ENCODE measurements at places on chromosomes 3 and 15. TPM values are rescaled to one million over a fixed set of nuclear protein-coding genes. Genes with fewer than 3 reads are reported as not detected.

GRCh38 chr3:192212979-192213378, 514.4 kb downstream of the FGF12 start:
- H3K4me1 ChIP-seq: no peaks in the 10 kb centered on the region
- no peak overlapping the region for H3K4me3 ChIP-seq
- H3K36me3 ChIP-seq: no peaks in the 10 kb centered on the region
- DNase-seq: no peak
- H3K27ac ChIP-seq: no peak overlapping the region

- no peak for DNase-seq
- H3K27ac ChIP-seq: no peak overlapping the region
- peaks cover 8% of the 10 kb centered on the region for H3K36me3 ChIP-seq
- H3K4me1 ChIP-seq: no peaks in the 10 kb centered on the region
Observed at GRCh38 chr3:149020196-149020838, 29.0 kb downstream of the GYG1 start.

AADACL2 gene
- polyA plus RNA-seq: 3.4 TPM

DNA sequence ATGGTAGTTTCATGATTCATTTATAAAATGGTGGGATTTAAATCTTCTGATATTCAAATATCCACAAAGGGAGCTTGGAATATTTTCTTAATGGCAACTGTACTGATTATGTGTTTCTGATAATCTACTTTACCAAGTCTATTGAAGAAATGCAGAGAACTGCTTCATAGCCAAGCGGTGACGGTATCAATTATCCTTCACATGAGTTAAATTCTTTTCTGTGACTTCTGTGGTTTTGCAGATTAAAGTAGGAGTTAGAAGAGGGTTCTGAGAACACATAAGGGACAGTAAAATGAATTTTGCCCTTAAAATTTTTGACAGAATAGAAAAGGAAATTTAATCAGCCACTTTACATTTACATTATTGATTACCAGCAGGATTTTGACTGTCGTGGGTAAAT, 563.2 kb downstream of the GBE1 start:
- H3K36me3 ChIP-seq: no peaks in the 10 kb centered on the region
- H3K27ac ChIP-seq: no peak overlapping the region
- no peak overlapping the region for H3K4me3 ChIP-seq
- no peak for DNase-seq
- no peaks in the 10 kb centered on the region for H3K4me1 ChIP-seq

TNIK gene
- 6.5 TPM for polyA plus RNA-seq

DNA sequence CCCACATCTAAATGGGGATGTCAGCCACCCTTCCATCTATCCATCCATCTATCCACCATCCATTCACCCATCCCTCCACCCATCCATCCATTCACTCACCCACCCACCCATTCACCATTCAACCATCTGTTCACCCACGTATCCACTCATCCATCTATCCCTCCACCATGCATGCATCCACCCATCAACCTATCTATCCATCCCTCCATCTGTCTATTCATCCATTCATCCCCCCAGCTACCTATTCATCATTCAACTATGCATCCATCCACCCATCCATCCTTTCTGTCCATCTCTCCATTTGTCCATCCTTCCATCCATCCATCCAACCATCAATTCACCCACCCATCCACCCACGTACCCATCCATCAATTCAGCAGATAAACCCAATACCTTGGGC, 14.6 kb downstream of the ITIH3 start:
- H3K36me3 ChIP-seq: no peaks in the 10 kb centered on the region
- H3K4me3 ChIP-seq: no peak overlapping the region
- peaks cover 84% of the 10 kb centered on the region for H3K4me1 ChIP-seq
- H3K27ac ChIP-seq: peak overlapping the region; percentile 76
- no peaks in the 10 kb centered on the region for H3K27me3 ChIP-seq

BOC gene
- polyA plus RNA-seq: 5.7 TPM

DNA sequence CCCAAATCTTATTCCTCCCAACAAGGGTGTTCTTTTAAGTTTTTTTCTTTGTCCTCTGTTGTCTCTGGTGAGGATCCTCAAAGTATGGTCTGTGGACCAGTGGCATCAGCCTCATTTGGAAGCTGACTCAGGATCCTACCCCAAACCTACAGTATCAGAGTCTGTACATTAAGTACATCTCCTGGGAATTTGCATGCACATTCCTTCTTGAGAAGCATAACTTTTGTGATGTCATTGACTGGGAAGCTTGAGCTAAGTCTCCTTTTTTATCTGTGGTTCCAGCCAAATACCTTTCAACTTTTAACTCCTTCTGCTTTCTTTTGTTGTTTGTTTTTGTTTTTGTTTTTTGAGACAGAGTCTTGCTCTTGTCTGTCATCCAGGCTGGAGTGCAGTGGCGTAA, 40.5 kb downstream of the ARMC8 start:
- no peaks in the 10 kb centered on the region for H3K4me1 ChIP-seq
- peaks cover 40% of the 10 kb centered on the region for H3K36me3 ChIP-seq
- H3K27ac ChIP-seq: no peak overlapping the region

CLSTN2 gene
- polyA plus RNA-seq: 0.25 TPM

DNA sequence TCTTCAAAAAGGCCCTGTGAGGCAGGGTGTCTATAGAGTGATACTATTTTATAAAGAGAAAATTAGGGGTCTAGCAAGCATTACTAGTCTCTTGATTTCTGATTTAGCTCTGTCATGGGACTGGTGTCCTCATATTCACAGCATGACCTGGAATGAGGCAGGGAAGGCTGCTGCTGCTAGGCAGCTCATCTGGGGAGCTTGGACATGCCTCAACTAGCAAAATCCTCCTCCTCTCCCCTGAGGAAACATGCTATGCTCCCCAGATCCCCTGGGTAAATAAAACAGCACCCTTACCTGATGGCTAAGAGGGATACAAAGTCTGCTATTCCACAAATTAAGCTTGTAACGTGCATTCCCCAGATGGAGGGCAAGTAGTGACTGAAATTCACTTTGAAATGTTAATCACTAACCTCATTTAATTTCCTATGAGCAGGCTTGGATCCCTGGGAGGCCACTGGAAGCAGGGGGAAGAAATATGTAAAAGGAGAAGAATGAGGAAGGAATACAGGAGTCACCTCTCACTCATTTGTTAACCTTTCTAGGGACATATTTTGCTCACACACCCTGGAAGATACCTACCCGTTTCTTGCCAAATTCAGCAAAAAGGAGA, 709.4 kb downstream of the SQOR start:
- no peaks in the 10 kb centered on the region for H3K27me3 ChIP-seq
- no peak overlapping the region for H3K4me3 ChIP-seq

- no peak overlapping the region for H3K4me3 ChIP-seq
- H3K4me1 ChIP-seq: no peaks in the 10 kb centered on the region
- DNase-seq: no peak
- H3K36me3 ChIP-seq: peaks cover 14% of the 10 kb centered on the region
Observed at GRCh38 chr3:98796334-98796733, 33.2 kb downstream of the ST3GAL6 start.

GRCh38 chr3:102269406-102269805, 165.4 kb upstream of the ZPLD1 start:
- H3K36me3 ChIP-seq: no peaks in the 10 kb centered on the region
- no peak for DNase-seq
- H3K4me1 ChIP-seq: no peaks in the 10 kb centered on the region
- no peak overlapping the region for H3K27ac ChIP-seq
- H3K27me3 ChIP-seq: no peaks in the 10 kb centered on the region

- DNase-seq: no peak
- no peaks in the 10 kb centered on the region for H3K4me1 ChIP-seq
- H3K27me3 ChIP-seq: no peaks in the 10 kb centered on the region
Observed at GRCh38 chr3:170692720-170693119, 106.8 kb upstream of the SLC7A14 start.

DNA sequence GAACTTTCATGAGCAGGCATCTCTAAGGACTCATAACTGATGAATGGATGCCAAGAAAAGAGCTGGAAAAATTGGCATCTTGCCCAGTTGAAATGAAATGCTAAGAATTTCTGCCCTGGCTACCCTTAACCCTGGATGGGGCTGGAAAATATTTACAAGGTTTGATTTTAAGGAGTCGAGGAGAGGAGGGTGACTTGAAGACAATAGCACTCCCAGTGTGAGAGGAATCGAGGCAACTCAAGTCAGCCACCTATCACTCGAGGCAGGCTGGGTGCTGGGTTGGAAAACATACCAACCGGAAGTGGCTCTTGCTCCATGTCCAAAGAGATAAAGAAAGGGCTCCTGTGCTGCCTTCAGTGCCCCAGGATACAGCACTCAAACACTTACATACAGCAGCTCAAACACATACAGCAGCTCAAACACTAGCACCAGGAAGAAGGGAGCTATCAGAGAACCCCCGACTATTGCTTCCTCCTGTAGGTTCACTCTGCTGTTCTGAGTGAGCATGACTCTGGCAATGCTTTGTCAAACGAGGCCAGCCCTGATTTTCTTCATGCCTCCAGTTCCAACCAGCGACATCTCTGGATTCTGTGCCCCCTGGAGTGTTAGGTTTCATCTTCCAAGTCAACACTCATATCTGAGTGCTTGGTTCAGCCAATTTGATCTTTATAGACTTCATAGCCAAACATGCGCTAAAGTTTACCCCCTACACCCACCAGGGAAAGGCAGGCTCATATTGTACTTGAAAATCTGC, 4.9 kb downstream of the PRICKLE2 start:
- no peak overlapping the region for H3K27ac ChIP-seq
- H3K4me3 ChIP-seq: no peak overlapping the region
- no peaks in the 10 kb centered on the region for H3K36me3 ChIP-seq

TM6SF1 gene
- polyA plus RNA-seq: 11.7 TPM

DNA sequence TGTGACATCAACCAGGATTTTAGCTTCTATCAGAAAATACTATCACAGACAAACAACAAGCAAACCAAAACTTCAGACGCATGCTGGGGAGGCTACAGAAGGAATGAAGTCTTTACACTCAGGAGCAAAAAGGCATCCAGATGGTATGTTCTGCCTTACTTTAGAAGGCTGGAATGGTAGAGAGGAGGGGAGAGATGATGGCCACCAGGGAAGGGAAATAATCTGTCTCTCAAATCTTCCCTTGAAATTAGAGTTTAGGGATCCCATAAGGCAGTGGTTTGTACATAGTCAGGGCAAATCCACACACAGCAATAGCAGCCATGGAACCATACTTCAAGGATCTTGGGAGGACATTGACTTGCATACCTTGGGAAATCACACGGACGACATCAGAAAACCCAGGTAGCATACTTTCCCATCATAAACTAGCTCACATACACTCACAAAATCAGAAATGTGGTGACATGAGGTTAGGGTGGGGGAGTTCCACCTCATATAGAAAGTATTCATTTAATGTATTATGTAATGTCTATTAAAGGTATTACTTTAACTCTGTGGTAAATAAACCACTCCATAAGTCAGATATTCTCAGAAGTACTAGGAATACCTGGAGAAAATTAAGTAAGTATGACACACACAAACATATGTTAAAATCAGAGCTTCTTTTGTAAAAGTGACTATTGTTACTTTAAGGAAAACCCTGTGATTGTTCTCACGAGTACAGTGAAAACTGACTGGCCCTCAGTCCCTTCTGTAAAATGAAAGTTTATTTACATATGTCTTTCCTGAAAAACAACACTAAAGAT, 9.4 kb downstream of the BTLA start:
- H3K36me3 ChIP-seq: no peaks in the 10 kb centered on the region
- no peak for DNase-seq
- no peak overlapping the region for H3K27ac ChIP-seq
- H3K27me3 ChIP-seq: no peaks in the 10 kb centered on the region

IGF2BP2 gene
- 2.0 TPM for polyA plus RNA-seq

GRCh38 chr3:9746330-9746729, 3.4 kb upstream of the OGG1 start:
- no peaks in the 10 kb centered on the region for H3K27me3 ChIP-seq
- H3K27ac ChIP-seq: no peak overlapping the region
- H3K4me1 ChIP-seq: peaks cover 16% of the 10 kb centered on the region
- H3K4me3 ChIP-seq: no peak overlapping the region

MASP1 gene
- polyA plus RNA-seq: 0.18 TPM

DNA sequence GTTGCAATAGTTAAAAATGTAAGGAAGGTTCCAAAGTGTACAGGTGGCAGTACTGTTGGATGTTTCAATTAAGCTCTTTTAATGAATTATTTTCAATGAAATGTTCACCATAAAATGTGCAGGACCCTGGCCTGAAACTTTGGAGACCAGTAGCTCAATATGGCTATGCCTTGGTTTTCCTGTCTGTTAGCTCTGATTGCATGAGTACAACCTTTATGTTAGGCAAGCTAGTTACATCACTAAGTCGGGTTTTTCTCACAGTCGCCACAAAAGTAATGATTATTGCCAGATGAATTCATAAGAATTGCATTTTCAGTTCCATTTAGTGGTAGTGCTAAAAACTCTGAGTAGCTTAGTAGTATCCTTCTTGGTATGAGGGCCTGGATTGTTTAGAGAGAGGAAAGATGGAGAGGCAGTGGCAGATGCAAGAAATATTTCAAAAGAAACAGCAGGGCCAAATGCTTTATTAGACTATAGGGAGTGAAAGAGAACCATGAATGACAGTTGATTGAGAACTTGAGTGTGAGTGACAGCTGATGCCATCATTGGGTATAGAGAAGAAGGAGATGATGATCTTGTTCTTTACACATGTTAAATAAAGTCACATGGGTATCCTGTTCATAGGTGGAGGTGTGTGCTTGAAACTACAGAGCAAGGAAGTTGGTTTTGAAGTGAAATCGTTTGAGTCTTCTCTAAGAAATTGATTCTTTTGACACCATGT, 109.5 kb downstream of the AKAP13 start:
- H3K27me3 ChIP-seq: no peaks in the 10 kb centered on the region
- no peak for DNase-seq
- no peak overlapping the region for H3K27ac ChIP-seq
- H3K4me1 ChIP-seq: no peaks in the 10 kb centered on the region
- H3K36me3 ChIP-seq: no peaks in the 10 kb centered on the region

DNA sequence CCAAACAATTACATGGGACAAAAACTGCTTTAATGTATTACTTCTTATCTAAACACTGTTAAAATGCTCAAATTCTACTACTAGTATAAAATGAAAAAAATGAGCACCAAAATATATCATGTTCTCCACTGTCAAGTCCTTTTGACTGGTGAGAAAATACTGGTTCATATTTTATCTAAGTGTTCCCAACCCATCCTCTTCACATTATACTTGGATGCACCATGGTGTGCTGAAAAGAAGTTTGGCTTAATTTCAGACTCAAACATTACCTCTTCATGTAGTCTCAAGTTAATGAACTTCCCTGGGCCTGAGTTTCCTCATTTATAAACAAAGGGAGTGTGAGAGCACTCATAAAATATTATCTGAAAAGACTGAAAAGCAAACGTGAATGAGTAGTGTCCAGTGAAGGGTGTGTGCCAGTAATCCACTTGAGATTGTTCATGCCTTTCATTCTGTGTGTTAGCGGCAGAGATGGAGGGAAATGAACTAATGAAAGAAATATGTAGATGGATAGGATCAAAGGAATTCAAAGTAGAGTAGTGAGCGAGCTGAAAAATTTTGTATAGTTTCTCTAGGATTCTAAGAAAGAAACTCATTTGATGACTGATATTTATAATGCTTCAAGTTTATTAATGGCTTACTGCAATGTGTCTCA, 263.2 kb downstream of the NLGN1 start:
- no peak overlapping the region for H3K4me3 ChIP-seq
- no peaks in the 10 kb centered on the region for H3K4me1 ChIP-seq
- H3K36me3 ChIP-seq: no peaks in the 10 kb centered on the region

TMEM207 gene
- polyA plus RNA-seq: not detected

All from thymus (tissue), 14 donors.